ENCODE measurements at places on chromosomes 3 and 15.

DNA sequence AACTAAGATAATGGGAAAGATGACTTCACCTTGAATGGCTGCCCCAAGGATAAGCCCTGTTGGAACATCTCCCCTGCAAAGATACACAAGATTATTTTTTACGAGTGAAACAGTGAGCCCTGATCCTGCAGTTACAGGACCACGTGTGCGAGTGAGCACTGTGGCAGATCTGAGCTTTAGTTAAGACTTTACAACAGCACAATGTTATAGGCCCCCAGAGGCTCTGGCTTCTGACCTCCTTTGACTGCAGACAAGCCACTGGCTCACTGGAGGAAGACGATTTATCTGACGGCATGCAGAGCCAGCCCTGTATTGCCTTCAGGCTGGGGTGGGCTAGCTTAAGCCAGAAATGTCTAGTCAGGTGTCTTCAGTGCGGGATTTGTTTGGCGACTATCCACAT is 174.4 kb downstream of the ARRDC4 start:
- no peak for DNase-seq

DNA sequence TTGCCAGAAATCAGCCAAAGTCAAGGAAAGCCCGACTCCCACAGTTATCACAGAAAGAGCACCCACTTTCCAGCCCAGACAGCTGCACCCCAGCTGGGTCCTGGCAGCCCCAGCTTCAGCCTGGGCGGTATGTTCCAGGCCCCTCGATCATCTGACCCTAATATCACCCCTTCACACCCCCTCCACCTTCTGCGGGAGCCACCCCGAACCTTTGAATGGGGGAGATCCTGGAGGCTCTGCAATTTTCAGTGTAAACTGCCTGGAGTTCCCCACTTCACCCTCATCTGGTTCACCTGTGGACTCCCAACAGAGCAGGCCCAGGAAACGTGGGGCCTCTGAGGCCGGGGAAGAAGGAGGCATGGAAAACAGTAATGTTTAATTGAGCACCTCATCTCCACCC is 5.9 kb downstream of the PRSS50 start:
- DNase-seq = no peak

GRCh38 chr3:127525373-127525772 is 65.2 kb downstream of the TPRA1 start:
- DNase-seq = no peak

DNA sequence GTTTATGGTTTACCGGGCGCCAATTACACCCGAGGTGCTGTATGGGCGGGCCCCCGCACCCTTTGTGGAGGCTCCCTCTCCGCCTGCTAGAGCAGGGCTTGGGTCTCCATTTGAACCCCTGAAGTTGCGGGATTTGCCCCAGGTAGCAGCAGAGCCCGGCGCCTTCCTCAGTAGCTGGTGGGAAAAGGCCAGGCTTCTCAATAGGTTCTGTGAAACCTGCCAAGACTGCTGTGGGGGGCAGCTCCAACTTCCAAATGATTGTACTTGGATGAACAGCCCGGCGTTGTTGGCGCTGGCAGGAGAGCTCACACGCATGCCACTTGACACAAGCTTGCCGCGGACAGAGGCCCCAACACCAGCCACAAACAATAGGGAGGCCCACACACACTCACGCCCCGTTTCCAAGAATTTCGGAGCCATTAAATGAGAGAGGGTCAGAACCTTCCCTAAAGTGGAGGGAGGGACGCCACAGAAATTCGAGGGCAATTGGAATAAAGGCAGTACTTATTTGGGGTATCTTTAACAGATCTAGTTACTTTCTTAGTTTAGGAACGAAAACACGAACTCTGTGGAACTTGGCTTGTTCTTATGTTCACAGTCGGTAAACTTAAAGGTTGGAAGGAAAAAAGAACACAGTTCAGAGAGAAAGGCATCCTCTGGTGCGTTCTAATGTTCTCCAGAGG is 1.4 kb downstream of the EPHB3 start:
- DNase-seq = no peak

- no peak for DNase-seq
Observed at GRCh38 chr15:70047386-70048197, 50.1 kb downstream of the TLE3 start.

DNA sequence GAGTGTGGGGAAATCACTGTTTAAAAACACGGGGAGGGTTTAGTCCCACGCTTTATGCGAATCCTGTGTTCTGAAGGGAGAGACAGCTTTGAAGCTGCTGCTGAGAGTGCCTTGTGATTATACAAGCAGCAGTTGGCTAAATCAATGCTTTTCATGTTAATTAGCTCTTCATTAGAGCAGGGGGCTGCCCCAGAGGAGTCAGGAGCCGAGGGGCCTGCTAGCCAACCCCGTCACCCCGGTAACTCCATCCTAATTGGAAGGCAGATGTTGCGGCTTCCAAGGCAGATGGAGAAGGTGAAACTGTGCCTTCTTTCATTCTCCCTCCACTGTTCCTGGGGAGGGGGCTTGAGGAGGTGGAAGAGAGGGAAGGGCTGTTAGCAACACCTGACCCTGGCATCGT is 92.4 kb upstream of the ANKRD34C start:
- DNase-seq = no peak

GRCh38 chr3:7787871-7788828 is 713.5 kb upstream of the LMCD1 start:
- DNase-seq = no peak

- no peak for DNase-seq
Observed at GRCh38 chr15:78335985-78336384, 4.2 kb upstream of the CRABP1 start.

- no peak for DNase-seq
Observed at GRCh38 chr3:16203031-16203430, 28.6 kb downstream of the GALNT15 start.

GRCh38 chr3:175476489-175476888 is 617.4 kb downstream of the NAALADL2 start:
- no peak for DNase-seq

GRCh38 chr3:174387736-174388135 is 471.4 kb upstream of the NAALADL2 start:
- DNase-seq = no peak

DNA sequence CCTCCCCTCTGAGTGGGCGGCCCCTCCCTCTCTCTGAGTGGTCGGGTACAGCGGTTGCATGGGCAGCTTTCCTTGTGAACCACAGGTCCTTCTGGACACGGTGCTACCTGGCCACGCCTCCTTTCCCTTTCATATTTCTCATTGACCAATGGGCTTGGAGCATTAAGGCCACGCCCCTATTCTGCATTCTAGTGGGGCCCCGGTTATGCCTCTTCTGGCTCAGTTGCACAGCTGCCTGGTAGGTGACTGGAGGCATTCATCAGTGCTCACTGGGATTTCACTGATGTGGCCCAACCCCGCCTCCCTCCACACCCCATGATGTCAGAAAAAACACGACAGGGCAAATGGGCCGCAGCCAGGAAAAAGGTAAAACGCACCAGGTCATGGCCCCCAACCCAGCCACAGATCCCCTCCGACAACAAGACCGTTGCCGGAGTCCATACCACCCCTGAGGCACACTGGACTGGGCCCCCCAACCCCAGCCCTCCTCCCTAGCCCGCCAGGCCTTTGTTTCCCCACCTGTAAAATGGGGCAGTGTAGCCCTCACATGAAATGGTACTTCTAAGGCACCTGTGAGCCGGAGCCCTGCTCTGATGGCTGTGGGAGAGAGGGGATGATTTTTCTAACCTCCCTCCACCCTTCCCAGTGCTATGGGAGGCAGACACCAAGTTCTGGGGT is 26.3 kb downstream of the NGRN start:
- no peak for DNase-seq

DNA sequence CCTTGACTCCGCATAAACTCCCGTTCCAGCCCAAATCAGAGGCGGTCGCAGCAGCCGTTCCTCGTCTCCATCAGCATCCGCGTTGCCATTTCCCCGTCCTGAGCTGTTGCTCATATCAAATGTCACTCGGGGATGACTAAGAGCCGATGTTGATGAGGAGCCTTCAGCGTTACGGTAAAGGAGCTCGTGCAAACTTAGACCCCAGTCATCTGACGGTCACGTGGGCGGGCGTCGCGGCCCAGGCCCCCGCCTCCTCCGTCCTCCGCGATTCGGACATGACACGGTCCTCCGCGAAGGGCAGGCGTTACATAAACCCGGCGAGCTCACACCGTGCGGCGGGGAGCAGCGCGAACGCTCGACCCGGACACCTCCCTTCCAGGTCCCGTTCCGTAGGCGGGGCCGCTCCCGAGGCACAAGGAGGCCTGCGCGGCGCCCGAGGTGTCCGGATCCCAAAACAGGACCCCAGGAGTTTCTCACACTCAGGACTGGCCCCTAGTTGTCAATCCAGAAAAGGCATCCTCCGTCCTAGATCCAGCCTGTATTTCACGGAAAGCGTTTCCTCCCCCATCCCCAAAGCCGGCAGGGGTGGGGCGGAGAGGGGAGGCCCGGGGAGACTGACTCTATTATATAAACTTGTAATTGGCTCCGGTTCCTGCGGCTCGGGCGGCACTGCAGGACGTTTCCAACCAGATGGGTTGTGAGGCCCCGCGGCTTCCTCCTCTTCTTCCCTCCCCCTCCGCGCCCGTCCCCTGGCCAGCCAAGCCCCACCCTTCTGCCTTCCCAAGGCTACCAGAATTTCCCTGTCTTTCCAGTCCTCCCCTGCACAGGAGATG is 100.0 kb upstream of the IGF1R start:
- DNase-seq = peak; percentile 40

- DNase-seq = no peak
Observed at GRCh38 chr3:38108649-38109579, 28.0 kb downstream of the ACAA1 start.

DNA sequence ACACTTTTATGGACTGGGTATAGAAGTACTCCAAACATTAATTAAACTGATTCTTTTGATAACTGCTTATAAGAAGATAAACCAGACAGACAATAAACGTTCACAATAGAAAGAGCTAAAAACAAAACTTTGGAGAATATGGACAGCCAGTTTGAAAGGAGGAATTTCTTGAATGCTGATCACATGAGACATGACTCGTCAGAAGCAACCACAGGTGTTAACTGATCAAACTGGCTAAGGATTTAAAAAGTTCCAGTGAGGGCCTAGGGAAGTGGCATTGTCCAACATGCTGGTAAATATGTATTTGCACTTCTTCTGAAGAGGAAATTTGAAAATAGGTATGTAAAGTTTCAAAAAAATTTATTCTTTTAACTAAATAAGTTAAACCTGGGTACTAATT is 29.4 kb upstream of the AP3B2 start:
- no peak for DNase-seq

- DNase-seq = no peak
Observed at GRCh38 chr15:88479169-88479568, 11.7 kb downstream of the MRPS11 start.

DNA sequence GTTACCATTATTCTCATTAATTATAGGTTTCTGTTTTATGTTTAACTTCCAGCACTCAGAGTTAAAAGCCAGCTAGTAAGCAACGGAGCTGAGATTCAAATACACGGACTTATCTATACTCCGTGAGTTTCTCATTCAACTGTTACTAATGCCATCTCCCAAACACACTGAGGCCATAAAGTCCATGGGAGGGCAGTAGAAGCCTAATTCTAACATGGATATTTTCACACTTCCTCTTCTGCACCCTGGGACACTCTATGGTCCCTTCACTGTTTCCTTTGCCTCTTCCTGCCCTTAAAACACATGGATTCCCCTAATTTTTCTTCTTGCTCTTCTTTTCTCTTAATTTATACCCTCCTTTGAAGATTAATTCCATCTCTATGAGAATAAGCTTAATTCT is 245.0 kb downstream of the KLF13 start:
- no peak for DNase-seq

- DNase-seq = no peak
Observed at GRCh38 chr15:91936927-91937326, 83.4 kb downstream of the SLCO3A1 start.

DNA sequence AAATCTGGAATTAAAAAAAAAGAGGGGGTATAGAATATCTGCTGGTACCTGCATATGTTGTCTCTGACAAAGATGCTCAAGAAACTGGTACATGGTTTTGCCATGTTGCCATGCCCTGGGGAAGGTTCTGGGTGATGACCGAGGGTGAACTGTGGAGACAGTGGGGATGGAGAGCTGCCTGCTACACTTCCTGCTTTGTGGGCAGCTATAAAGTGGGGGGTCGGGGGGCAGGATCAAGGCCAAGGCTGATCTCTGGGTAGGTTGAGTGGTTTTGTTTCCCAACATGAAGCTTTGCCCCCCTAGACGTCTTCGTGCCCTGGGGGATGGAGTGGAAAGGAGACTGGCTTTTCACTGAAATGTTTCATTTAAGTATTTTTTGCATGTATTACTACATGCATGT is 74.6 kb downstream of the IQSEC1 start:
- no peak for DNase-seq

- no peak for DNase-seq
Observed at GRCh38 chr3:196225086-196225485, 8.8 kb downstream of the SLC51A start.

DNA sequence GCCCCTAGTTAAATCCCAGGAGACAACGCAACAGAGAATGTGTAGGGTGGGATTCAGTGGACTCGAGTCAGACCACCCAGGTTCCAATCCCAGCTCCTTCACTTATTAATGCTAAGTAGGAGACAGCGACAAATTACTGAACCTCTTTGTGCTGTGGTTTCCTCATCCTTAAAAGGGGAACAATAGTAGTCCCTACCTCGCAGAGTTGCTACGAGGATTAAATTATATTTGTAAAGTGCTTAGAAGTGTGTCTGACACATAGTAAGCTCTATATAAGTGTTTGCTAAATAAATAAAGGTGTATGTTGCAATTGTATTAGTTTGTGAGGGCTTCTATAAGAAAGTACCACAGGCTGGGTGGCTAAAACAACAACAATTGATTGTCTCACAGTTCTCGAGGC is 58.0 kb upstream of the PPARG start:
- no peak for DNase-seq

DNA sequence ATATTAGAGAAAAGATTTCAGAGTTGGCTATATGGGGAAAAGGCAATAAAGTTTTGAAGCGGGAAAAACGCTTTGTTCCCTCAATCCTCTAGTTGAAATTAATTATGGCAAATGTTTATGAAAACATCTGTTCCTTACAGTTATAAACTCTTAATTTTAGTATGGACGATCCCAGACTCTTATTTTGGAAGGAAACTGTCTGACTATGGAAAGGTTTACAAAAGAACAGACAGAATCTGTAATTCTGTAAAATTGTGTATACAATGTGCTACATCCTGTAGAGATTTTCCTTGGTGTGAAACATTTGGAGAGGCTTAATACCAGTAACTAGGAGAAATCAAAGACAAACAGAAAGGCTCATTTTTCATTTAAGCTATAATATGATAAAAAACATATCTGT is 311.8 kb downstream of the TBC1D5 start:
- DNase-seq = no peak

- DNase-seq = no peak
Observed at GRCh38 chr3:175489406-175489805, 630.3 kb downstream of the NAALADL2 start.

DNA sequence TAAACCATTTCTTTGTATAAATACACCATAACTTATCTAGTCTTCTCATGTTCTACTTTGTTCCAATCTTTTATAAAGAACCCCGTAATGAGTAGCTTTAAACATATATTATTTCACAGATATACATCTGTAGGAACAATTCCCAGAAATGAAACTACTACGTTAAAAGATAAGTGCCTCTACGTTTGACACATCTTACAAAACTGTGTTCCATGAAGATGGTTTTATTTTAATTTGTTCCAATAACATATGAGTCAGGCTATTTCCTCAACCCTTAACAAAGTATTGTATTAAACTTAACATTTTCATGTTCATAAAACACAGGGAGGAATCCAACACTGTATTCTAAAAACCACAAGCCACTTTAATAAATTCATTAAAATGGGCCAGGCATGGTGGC is 52.9 kb downstream of the TRPM7 start:
- no peak for DNase-seq
